T47D (cell line): ENCODE measurements at places on chromosomes 7 and 10.

- no peak for DNase-seq
Observed at GRCh38 chr7:104980440-104980839, 33.6 kb upstream of the KMT2E start.

- no peak for DNase-seq
Observed at GRCh38 chr7:145957160-145957890, 159.3 kb upstream of the CNTNAP2 start.

GRCh38 chr7:108254259-108254658 is 124.1 kb upstream of the LAMB4 start:
- no peak for DNase-seq

GRCh38 chr7:126656165-126656564 is 596.6 kb downstream of the GRM8 start:
- DNase-seq = no peak

GRCh38 chr7:57274535-57275283 is 142.5 kb upstream of the ZNF479 start:
- DNase-seq = no peak
